ENCODE measurements at places on chromosomes 16 and 17.

GRCh38 chr17:3956983-3957382, 7.3 kb downstream of the ATP2A3 start:
- no peak for DNase-seq

GRCh38 chr17:47718634-47719405, 14.2 kb upstream of the TBX21 start:
- DNase-seq = no peak

DNA sequence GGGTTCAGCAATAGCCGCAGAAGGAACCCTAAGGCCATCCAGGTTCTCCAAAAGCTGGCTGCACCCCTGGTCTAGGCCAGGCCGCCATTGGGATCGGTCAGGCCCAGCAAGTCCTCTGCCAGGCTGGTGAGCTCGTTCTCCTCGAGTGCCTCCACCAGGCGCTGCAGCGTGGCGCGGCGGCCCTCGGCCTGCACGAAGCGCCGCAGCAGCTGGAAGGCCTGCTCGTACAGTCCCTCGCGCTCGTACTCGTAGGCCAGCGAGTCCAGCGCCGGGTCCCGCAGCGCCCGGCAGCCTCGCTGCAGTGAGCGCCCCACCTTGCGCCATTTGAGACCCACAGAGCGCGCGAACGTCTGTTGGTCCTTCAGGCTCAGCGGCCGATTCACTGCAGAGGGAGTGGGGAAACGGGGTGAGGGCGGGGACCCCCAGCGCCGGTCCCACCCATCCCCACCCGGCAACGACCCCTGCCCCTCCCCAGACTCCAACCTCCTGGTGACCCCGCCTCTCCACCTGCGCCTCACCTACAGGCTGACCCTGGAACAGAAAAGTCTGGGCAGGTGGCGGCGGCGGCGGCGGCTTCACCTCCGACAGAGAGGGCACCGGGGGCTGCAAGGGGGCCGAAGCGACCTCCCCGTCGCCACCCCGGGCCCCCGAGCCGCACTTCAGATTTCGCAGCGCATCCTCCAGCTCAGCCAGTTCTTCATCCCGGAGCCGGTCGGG, 3.9 kb upstream of the B3GNT9 start:
- no peak for DNase-seq

DNA sequence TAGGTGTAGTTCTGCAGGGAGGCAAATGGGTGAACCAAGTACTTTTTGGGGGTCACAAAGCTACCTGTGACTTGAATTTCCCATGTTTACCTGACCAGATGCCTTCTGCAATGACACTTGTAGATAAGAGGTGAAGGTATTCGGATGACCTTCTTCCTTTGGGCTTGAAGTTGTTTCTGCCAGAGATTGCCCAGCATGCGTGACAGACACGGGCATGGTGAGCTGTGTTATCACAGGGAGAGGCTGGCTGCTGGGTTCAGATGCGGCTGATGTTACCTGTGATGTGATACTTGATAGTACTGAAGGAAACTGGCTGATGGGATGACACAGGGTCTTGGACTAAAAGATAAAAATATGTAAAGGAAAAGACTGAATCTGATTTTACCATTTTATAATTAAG, 14.1 kb downstream of the PKD1L3 start:
- DNase-seq = no peak
